ENCODE measurements at places on chromosomes 16 and 17.

- DNase-seq: no peak
Measured at GRCh38 chr16:48446534-48446920, 61.3 kb upstream of the SIAH1 start.

DNA sequence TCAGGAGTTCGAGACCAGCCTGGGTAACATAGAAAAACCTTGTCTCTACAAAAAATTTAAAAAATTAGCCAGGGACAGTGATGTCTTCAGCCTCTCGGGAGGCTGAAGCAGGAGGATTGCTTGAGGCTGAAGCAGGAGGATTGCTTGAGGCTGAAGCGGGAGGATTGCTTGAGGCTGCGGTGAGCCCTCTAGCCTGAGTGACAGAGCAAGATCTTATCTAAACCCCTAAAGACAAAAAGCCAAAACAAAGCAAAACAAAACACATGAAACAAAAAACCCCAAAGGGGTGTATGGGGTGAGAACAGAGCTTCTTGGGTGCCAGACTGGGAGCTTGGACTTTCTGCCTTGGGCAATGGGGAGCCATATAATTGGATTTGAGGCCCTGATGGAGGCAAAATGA lies 2.6 kb downstream of the SPNS3 start:
- no peak for DNase-seq

- DNase-seq: no peak
Measured at GRCh38 chr16:22318690-22319358, 21.6 kb downstream of the POLR3E start.

DNA sequence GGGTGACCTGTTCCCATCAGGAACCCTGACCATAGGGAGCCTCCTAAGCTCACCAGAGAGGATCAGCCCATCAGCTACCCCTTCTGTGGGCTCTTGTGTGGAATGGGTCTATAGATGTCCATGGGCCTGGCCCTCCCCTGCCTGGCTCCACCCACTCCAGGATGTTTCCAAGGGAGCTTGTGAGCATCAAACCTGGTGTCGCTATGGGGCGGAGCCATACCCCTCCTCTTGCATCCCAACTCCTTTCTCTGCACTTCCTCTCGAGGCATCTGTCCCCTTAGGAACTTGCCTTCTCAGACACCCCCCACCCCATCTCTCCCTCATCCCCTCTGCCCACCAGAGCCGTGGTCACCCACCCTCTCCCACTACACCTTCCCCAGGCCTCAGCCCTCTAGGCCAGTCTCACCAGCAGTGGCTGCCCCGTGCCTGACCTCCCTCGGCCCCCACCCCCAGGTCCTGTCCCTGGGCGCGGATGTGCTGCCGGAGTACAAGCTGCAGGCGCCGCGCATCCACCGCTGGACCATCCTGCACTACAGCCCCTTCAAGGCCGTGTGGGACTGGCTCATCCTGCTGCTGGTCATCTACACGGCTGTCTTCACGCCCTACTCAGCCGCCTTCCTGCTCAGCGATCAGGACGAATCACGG lies 10.4 kb downstream of the KCNH6 start:
- DNase-seq: no peak

DNA sequence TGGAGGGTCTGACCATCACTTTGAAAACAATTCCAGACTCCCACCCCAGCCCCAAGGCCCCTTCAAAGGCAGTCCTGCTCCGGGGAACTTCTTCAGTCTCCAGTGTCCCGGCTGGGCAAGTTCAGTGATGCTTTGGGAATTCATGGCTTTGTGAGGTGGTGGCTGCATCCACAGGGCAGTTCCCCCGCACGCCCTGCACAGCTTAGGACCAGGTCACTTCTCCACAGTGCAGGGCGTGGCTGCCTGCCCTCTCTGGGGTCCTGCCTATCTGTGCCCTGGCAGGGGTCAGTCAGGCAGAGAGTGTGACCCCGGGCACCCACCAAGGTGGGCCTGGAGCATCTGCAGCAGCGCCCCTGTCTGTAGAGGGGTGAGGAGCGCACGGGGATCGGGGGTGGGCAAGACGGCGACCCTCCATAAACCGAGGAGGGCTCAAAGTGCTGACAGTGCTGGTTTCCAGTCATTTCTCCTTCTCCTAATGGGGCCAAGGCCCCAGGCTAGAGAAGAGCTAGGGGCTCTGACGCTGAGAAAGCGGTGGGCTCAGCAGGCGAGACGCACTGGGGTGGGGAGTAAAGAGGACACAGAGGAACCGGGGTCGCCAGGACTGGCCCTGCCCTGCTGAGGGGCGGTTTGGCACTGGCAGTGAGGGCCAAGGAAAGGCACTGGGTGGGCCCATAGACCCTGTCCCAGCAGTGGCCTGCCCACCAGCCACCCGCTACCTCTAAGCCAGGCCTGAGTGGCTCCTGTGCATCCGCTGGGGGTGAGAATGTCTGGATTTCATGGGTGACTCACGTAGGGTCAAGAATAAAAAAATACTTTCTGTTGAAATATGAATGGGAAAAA lies 4.2 kb upstream of the ARHGAP27 start:
- DNase-seq: no peak

Measured in Ammon's horn (tissue), 1 donor.